Coronary artery (tissue), 2 donors: ENCODE measurements at places on chromosomes 12 and 14.

- no peak for DNase-seq
Observed at GRCh38 chr12:32690927-32691326, 11.8 kb downstream of the DNM1L start.

GRCh38 chr14:104142946-104143470 is 4.6 kb downstream of the KIF26A start:
- no peak for DNase-seq

DNA sequence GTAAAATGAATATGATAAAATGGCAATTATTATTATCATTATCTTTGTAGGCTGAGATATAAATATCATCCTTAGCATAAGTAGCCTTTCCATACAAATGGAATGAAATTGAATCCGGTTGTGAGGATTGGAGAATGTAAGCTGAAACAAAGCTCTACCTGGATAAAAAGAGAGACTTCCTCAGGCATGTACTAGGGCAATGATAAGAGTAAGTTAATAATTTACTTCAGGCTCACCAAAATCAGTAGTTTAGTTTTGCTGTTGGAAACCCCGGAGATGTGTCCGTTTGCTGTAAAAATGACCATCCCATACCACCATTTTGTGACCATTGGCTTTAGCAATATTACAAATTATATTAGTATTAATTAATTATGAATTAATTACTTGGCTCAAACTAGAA is 96.3 kb downstream of the C12orf75 start:
- no peak for DNase-seq

- no peak for DNase-seq
Observed at GRCh38 chr12:120962532-120963020, 15.8 kb upstream of the HNF1A start.

DNA sequence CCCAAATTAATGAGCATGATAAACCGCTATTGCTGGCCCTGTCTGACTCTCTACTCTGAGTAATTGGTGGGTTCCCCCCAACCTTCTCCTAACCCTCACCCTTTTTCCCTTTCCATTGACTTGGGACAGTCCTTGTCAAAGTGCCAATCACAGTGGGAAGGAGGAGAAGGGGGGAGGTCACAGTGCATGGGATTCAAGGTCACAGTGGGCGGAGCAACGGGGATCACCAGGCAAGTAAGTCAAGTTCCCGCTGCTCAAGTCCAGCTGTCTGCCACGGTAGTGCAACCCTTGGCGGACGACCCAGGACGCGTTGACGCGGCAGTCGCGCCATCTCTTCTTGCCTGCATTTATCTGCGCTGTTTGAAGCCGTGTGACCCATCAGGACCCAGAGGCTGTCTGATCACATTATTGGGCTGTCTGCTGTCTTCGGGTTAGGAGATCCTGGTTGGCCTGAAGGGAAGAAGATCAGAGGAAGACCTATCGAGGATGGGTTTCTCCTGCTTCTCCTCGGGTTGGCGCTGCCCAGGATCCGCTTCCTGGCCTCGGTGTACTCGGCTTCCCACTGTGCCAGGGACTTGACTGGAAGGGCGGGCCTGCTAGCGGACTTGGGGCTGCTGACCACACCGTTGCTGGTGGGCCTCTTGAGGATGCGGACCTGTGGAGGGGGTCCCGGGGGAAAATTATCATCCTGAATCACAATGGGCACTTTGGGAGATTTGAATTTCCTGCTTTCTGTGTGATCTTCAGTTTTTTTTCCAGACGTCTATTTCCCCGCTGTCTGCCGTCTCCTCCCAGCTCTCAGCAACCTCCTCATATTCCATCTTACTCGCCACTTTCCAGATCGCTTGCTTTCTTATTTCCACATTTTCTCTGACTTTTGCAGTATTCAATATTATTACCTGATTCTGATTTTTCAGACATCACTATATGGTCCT is 3.1 kb upstream of the MDM2 start:
- DNase-seq: no peak
